SHP77 treated with DMSO at 0.1 percent for 48 hours (cell line): ENCODE measurements at places on chromosomes 3 and 15.

DNA sequence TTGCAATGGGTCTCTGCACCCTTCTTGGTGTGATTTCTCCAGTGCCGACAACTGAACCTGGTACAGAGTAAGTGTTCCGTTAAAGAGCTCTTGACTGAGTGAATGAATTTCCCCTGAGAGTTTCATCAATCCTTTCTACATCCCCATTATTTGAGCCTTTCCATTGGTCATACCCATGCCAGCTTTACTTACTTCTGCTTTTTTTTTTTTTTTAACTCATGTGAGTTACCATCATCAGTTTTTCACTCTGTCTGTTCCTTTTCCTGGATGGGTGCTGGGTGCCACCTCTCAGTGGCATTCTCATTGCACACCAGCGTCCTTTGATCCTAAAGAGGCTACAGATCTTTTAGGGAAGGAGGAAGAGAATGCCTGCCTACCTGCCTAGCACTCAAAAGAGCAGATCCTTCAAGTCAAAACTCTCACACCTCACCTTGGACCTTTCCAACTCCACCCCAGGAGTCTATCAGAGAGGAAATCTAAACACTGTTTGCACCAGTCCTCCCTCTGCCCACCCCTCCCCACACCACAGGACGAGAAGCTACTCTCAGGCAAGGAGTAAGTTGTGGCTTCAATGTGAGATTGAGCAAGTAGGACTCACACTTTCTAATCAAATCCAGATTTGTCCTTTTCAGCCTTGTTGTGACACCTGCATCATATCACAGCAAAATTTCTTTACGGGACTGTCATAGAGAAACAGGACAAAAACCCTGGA lies 13.1 kb upstream of the USP3 start:
- no peak for DNase-seq

DNA sequence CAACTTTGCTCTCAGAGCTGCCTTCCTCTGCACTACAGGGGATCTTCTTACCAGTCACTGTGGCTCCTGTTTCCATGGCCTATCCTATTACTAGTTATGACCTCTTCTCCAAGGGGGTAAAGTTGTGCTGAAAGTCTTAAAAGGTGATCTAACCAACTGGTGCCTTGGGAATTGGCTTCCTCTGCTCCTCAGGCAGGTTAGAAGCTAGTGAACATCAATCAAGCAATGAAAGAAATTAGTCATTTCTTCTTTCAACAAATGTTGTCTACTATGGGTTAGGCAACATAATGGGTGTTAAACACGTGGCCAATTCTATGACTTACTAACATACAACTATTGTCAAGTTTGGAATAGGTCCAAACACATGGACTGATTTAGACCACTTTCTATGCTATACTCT lies 571.4 kb upstream of the NAALADL2 start:
- DNase-seq = no peak

DNA sequence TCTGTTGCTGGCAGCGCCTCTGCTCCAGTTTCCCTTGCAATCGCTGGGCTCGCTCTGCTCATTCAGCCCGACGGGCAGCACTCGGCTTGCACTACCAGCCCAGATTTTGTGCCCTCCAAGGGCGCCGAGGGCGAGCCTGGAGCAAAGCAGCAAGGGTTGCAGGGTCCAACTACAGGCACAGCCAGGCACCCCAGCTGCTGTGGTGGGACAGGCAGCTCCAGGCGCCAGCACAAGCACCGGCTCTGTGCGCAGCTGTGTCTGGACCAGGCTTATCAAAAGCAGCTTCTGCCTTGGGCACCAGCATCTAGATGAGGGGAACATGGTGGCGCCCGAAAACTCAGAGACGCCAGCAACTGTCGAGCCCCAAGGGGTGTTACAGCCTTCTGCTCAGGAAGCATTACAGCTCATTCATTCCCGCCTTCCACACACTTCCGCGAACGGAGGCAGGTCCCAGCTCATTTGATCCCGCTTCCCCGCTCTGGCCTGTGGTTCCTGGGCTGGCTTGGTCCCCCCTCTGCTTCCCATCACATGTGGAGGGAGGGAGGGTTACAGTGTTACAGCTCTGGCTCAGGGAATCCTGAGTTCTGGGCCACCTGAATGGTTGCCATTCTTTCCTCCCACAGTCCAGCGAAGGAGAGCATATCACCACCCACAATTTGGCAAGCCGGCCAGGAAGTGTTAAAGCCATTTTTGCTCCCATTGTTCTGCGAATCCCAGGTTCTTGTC lies 409.9 kb upstream of the ALCAM start:
- no peak for DNase-seq

GRCh38 chr3:168248383-168249204 lies 152.9 kb upstream of the GOLIM4 start:
- DNase-seq = no peak

GRCh38 chr3:15794842-15795650 lies 2.7 kb downstream of the ANKRD28 start:
- DNase-seq = no peak

GRCh38 chr3:111627092-111627491 lies 31.9 kb upstream of the ZBED2 start:
- DNase-seq = no peak

DNA sequence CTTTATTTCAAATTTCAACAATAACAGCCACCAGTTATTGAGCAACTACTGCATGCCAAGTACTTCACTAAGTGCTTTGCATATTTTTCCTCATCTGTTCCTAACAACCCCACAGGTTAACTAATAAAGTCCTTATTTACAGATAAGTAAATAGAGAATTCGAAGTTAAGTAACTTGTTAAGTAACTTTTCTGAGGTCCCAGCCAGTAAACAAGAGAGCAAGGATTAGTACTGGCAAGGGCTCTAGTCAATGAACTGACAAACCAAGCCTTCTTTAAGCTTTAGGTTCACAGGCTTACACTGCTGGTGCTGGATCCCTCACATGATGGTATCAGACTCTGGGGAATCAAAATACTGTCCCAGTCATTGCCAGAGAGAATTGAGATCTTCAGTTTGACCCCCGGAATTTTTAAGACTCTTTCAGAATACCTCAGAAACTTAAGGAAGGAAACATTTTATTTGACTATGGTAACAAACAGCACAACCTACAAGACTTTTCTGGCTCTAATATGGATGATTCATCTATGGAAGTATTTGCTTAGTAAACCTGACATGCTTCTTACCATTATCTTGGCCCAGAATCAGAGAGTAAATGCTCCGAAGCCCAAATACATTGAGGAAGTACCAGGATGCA lies 16.5 kb downstream of the EMC3 start:
- DNase-seq = no peak

DNA sequence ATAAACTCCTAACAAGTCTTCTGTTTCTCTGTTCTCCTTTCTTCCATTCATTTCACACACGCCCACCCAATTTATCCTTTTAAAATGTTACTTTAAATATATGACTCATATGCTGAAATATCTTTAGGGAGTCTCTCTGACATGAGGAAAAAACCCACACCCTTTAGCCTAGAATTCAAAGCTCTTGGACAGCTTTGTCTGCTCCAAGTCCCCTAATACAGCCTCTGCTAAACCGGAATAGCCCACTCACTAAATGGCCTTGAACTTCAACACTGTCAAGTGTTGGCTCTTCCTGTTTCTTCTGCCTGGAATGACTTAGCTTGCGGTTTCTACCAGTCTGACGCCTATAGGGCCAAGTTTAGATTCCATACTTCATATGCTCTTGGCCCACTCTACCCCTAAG lies 3.3 kb upstream of the CD96 start:
- no peak for DNase-seq

DNA sequence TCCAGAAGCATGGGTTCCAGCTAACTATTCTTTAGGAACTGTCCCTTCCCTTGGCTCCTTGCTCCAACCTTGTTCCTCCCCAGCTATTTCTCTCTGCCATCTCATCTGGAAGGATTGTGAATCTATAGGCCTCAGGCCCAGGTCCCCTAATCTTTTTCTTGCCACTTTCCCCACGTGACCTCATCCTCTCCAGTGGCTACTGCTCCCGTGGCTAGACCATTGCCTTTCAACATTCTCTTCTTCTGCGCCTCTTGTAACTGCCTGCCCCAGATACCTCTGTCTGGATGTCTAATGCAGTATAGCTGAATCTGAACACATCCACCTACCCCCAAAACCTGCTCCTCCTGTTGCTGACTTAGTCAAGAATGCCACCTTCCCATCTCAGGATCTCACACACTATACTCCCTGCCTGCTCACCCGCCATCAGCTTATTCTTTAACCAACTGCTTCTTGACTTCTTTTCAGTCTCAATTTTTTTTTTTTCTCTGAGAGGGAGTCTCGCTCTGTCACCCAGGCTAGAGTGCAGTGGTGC lies 5.2 kb downstream of the GPX1 start:
- no peak for DNase-seq

DNA sequence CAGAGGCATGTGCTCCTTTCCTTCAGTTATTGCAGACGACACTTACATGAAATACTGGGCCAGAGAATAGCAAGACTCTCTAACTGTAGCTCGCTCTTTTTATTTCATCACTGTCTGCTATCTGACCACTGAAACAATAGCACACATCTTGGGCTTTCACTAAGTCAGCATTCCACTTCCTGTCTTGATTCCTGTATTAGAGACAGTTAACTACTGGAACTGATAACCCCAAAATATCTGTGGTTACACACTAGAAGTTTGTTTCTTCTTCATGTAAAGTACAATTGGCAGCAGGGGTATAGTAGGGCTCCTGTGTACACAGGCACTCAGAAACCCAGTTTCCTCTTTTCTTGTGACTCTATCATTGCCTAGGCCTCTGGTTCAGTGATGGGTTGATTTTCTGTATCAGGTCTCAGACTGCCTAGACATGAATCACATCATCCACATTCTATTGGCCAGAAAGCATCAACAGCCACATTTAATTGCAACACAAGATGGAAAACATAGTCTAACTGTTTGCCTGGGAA lies 230.2 kb upstream of the CD96 start:
- DNase-seq = no peak

- DNase-seq = no peak
Observed at GRCh38 chr3:10580426-10580825, 75.0 kb upstream of the ATP2B2 start.

DNA sequence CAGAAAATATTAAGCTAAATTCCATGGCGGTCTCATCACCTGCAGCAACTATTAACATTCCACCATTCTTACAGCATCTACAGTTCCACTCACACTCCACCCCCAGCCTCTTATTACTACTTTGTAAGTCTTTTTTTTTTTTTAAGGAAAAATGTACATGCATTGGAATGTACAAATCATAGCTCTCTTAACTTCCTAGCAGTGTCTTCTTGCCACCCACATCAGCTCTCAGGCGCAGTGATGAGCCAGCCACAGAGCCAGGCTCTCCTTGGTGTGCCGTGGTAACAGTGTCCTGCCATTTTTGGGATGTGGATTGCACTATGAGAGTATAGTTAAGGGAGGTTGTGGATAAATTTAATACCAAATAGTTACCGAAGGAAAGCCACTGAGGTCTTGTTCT lies 17.8 kb downstream of the ABHD17C start:
- no peak for DNase-seq

DNA sequence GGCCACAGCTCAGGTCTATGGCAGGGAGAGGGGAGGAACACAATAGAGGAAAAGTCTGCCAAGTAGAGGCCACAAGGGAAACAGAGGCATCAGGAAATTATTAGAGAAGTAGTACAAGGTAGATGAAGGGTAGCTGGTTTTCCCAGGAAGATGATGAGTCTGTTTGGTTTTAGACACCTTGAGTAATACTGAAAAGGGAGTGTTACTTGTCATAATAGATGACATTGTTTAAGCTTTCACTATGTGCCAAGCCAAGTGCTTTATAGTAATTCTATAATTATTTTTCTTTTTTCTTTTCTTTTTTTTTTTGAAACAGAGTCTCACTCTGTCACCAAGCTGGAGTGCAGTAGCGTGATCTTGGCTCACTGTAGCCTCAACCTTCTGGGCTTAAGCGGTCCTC lies 13.7 kb downstream of the PXK start:
- DNase-seq = no peak

GRCh38 chr15:39272901-39273300 lies 308.0 kb upstream of the THBS1 start:
- no peak for DNase-seq

- no peak for DNase-seq
Observed at GRCh38 chr3:16545413-16546185, 32.1 kb upstream of the RFTN1 start.

DNA sequence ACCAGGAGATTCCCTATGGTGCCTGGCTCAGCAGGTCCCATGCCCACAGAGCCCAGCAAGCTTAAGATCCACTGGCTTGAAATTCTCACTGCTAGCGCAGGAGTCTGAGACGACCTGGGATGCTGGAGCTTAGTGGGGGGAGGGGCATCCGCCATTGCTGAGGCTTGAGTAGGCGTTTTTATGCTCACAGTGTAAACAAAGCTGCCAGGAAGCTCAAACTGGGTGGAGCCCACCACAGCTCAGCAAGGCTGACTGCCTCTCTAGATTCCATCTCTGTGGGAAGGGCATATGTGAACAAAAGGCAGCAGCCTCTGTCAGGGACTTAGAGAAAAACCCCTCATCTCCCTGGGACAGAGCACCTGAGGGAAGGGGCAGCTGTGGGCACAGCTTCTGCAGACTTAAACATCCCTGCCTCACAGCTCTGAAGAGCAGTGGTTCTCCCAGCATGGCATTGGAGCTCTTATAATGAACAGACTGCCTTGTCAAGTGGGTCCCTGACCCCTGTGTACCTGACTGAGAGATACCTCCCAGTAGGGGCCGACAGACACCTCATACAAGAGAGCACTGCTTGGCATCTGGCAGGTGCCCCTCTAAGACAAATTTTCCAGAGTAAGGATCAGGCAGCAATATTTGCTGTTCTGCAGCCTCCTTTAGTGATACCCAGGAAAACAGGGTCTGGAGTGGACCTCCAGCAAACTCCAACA lies 231.5 kb upstream of the SETMAR start:
- DNase-seq = peak; percentile 25

DNA sequence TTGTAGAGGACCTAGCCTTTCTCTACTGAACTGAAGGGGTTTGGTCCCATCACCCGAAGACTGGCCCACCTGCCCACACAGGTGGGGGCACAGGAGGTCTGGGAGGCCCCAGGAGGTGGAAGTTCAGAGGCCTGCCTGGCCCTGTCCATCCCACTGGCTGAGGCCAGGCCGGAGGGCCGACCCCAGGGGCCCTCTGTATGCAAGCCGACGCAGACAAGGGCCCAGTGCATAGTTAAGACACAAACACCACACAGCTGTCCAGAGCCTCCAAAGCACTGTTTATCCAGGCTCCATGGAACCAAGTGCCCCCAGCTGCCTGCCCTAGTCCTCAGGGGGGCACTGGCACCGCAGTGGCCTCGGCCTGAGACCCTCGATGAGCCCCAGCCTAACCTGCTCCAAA lies 26.7 kb downstream of the SNX33 start:
- DNase-seq = no peak

GRCh38 chr15:31752065-31752762 lies 278.1 kb upstream of the CHRNA7 start:
- DNase-seq = no peak

GRCh38 chr3:36700537-36701248 lies 63.7 kb downstream of the DCLK3 start:
- peak; percentile 47 for DNase-seq

GRCh38 chr3:151838574-151839312 lies 24.8 kb downstream of the AADAC start:
- peak; percentile 37 for DNase-seq
